ENCODE measurements at places on chromosomes 6 and 20. TPM values are rescaled to one million over a fixed set of nuclear protein-coding genes. Genes with fewer than 3 reads are reported as not detected.

- DNase-seq = no peak
Observed at GRCh38 chr6:21613809-21614208, 20.3 kb downstream of the SOX4 start.

- no peak for DNase-seq
Observed at GRCh38 chr6:151089978-151090377, 149.8 kb upstream of the AKAP12 start.

The CENPW gene
- not detected for total RNA-seq

The TRAPPC3L gene
- total RNA-seq = not detected

DNA sequence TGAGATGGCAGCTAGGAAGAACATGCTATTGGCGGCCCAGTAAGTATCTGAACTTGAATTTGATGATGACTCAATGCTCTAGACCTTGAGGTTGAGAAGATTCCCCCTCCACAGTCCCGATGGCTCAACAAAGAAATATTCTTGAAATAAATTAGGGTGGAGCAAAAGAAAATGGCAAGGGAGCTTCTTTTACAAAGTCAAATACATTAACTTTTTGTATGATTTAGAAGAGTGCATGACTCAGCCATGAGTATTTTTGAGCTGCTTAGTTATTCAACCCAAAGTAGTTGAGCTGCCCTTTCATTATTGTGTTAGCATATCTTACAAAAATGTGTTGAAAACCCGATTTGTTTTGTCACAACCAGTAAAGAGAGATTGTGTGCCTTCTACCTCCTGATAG lies 7.6 kb downstream of the TFAP2C start:
- DNase-seq = no peak

The SIRPD gene
- total RNA-seq = not detected

GRCh38 chr6:169388395-169389166 lies 134.9 kb upstream of the THBS2 start:
- DNase-seq = no peak

- DNase-seq = no peak
Observed at GRCh38 chr6:125810445-125810844, 19.7 kb downstream of the NCOA7 start.

The WFDC5 gene
- total RNA-seq = not detected

- peak; percentile 46 for DNase-seq
Observed at GRCh38 chr20:48463916-48464315, 363.9 kb downstream of the PREX1 start.

The HLA-DRB1 gene
- 7.5 TPM for total RNA-seq

GRCh38 chr20:51591871-51592270 lies 49.4 kb upstream of the NFATC2 start:
- no peak for DNase-seq

GRCh38 chr6:5275497-5275896 lies 14.2 kb downstream of the FARS2 start:
- no peak for DNase-seq

DNA sequence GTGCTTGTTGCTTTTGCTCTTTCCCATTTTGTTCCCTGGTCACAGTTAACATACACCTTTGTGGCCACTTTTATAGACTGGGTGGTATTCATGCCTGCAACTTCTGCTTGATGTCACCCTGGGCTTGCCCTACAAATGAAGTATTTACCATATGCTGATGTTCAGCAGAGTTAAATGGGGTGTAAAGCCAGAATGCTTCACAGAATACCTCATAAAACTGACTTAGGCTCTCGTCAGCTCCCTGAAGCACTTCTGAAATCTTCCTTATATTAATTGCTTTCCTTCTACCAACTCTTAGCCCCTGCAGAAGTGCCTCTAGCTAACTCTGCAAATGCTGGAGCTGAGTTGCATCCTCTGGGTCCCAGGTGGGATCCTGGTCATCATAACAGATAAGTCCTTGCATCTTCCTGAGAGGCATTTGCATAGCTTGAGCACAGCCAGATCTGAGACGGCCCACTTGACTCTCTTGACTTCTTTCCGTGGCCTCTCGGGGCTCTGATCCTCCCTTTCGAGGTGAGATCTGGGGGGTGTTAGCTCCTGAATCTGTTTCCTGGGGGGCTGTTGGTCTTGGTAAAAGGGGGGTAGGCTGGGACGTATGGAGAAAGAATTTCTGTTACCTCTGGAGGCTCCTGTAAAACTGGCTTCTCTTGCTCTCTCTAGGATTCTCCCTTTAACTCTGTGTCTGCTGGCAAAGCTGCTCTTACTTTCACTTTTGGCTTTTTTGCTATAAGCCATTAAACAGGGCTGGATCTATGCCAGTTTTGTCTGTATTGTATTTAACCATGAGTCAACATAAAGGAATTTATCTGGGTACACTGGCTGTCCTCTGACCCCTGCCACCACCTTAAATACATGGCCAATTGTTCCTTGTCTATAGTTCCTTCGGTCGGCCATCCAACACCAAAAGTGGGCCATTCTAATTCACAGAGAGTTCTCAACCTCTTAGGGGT lies 223.0 kb upstream of the SYNCRIP start:
- DNase-seq = no peak

The BRPF3 gene
- 14.9 TPM for total RNA-seq

The TNXB gene
- 12.0 TPM for total RNA-seq

- no peak for DNase-seq
Observed at GRCh38 chr6:65052626-65053025, 654.4 kb downstream of the EYS start.

DNA sequence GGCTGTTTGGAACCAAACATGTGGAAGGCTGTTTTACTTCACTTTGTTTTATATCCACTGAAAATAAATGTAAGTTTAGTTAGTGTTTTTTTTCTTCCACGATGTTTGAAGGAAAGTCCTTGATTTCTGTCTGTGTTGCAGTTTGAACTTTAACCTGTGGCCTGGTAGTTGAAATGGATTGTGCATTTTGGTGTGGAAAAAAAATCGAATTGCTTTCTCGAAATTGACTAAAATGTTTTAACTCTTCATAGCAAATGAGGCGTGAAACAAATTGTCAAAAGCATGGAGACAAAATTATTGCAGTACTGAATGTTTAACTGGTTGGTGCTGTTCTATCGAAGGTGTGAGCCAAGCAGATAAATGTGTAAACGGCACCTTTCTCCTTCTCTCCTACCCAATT lies 24.5 kb downstream of the ARID1B start:
- no peak for DNase-seq

- DNase-seq = no peak
Observed at GRCh38 chr6:21992178-21992967, 304.5 kb downstream of the PRL start.
